Osteocyte (in vitro differentiated cells): ENCODE measurements at places on chromosomes 7 and 10. TPM values are rescaled to one million over a fixed set of nuclear protein-coding genes. Genes with fewer than 3 reads are reported as not detected.

DNA sequence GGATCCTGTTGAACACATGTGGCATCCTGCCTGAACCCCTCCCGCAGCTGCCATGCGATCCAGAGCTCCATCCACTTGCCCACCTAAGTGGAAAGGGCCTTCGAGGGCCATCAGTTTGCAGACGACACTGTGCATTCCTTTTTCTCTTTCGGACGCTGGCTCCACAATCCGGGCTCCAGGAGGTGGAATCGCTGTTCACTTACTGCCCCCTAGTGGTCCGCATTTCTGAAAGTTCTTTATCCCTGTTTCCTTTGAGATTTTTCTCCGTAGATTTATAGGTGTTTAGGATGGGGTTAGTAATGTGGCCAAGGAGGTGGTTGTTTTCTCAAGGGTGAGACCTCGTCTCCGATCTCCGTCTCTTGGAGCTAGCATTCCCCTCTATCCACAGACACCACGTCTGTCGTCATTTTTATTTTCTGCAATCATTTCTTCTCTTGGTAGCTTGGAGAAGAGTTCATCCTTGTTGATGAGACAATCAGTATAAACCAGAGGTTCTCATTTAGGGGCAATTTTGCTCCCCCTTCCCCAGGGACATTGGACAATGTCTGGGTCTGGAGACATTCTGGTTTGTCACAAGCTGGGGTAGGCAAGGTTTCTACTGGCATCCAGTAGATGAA, 204.6 kb downstream of the ARHGAP21 start:
- H3K27me3 ChIP-seq, result peaks cover 10% of the 10 kb centered on the region
- H3K4me3 ChIP-seq, result no peak overlapping the region
- H3K4me1 ChIP-seq, result no peaks in the 10 kb centered on the region
- H3K27ac ChIP-seq, result no peak overlapping the region
- no peak for DNase-seq

- H3K36me3 ChIP-seq, result no peaks in the 10 kb centered on the region
- peaks cover 17% of the 10 kb centered on the region for H3K27me3 ChIP-seq
- H3K4me3 ChIP-seq, result no peak overlapping the region
These were observed 3.3 kb upstream of the OR2F2 start for GRCh38 chr7:143931739-143932138.

DNA sequence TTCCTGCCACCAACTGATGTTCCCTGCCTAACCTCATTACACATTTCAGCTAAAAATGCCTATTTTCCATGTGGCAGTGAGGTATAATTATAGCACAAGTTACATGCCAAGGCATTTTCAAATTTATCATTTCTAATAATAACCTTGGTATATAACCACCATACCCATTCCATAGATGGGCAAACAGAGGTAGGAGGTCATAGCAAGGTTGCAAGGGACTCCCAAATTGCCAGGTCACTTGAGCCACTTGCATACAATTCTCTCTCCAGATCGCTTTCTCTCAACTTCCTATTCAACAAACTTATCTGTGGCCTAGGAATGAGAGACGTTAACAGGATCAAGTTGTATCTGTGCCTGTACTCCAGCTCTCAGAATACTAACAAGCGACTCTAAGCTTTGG, 108.3 kb downstream of the ATXN7L1 start:
- H3K4me3 ChIP-seq, result no peak overlapping the region
- no peak for DNase-seq
- no peak overlapping the region for H3K27ac ChIP-seq
- peaks cover 20% of the 10 kb centered on the region for H3K4me1 ChIP-seq
- H3K36me3 ChIP-seq, result peaks cover 11% of the 10 kb centered on the region

- H3K27ac ChIP-seq, result no peak overlapping the region
- H3K36me3 ChIP-seq, result peaks cover 6% of the 10 kb centered on the region
- no peak for DNase-seq
- no peak overlapping the region for H3K4me3 ChIP-seq
These were observed 228.9 kb downstream of the AUTS2 start for GRCh38 chr7:69827140-69827539.

GRCh38 chr10:18610517-18610916, 40.9 kb downstream of the NSUN6 start:
- DNase-seq, result no peak
- no peaks in the 10 kb centered on the region for H3K27me3 ChIP-seq
- H3K36me3 ChIP-seq, result peaks cover 4% of the 10 kb centered on the region

DNA sequence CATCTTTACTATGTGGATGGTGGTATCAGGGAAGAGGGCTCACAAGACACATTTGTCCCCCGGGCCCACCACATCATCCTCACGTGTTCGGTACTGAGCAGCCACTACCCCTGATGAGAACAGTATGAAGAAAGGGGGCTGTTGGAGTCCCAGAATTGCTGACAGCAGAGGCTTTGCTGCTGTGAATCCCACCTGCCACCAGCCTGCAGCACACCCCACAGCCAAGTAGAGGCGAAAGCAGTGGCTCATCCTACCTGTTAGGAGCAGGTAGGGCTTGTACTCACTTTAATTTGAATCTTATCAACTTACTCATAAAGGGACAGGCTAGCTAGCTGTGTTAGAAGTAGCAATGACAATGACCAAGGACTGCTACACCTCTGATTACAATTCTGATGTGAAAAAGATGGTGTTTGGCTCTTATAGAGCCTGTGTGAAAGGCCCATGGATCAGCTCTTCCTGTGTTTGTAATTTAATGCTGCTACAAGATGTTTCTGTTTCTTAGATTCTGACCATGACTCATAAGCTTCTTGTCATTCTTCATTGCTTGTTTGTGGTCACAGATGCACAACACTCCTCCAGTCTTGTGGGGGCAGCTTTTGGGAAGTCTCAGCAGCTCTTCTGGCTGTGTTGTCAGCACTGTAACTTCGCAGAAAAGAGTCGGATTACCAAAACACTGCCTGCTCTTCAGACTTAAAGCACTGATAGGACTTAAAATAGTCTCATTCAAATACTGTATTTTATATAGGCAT, 9.1 kb upstream of the CSGALNACT2 start:
- peak overlapping the region; percentile 86 for H3K27ac ChIP-seq
- H3K27me3 ChIP-seq, result peaks cover 4% of the 10 kb centered on the region
- no peak overlapping the region for H3K4me3 ChIP-seq
- no peaks in the 10 kb centered on the region for H3K36me3 ChIP-seq

The FGFBP3 gene
- 3.1 and 3.7 TPM in 2 replicates for total RNA-seq

The CCL26 gene
- not detected in 2 replicates for total RNA-seq

The ADIRF gene
- not detected in 2 replicates for total RNA-seq
